Left renal cortex interstitium (tissue), 4 donors: ENCODE measurements at places on chromosomes 16 and 17. TPM values are rescaled to one million over a fixed set of nuclear protein-coding genes. Genes with fewer than 3 reads are reported as not detected.

DNA sequence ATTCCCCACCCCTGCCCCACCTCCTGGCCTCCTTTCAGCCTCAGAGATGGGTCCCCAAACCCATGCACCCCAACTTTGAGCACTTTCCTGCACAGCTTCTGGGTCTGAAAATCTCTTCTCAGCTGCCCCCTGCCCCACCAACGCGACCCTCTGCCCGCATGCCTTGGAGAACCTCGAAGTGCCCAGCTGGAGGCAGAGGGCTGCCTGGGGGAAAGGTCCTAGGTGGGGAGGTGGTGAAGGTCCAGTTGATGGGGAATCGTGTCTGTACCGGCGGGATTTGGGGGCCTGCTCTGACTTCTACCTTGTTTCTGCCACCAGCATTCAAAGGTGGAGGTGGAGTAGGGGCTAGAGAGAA, 1.3 kb downstream of the NKD1 start:
- no peak for DNase-seq

- no peak for DNase-seq
Observed at GRCh38 chr17:49201481-49201927, 8.9 kb downstream of the GNGT2 start.

DNA sequence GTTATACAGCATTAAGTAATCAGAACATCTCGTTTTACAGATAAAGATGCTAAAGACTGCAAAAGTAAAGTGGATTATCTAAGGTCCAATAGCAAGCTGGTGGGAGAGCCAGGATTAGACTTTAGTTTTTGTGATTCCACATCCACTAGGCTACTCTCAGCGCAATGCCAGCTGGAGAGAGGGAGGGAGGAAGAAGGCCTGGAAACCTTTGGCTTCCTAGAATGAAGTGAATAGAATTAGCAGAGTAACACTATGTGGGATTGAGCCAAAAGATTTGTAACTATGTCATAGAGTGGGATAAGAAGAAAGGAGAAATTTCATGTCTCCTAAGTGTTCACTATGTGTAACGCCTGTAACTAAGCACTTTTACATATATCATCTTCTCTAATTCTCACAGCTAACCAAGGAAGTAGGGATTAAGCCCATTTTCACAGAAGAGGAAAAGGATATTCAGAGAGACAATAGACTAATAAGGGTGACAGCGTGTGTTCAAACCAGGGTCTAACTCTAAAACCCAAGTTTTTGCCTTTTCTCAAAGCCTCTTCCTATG, 25.4 kb upstream of the NSRP1 start:
- no peak for DNase-seq

DNA sequence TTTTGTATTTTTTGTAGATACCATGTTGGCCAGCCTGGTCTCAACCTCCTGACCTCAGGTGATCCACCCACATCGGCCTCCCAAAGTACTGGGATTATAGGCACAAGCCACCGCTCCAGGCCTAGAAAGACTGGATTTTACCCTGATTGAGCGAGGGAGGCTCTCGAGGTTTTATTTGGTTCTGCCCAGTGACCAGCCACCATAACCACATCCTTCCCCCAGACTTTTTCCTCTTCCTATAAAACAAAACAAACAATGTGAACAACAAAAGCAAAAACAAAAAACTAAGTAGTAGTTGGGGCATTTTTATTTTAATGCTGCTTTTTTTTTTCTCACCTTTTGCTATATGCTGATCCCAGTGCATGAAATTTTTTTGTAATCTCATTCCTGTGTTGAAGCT, 509.6 kb downstream of the MAF start:
- DNase-seq: no peak

- no peak for DNase-seq
Observed at GRCh38 chr17:43864161-43864984, 17.4 kb downstream of the CD300LG start.

GRCh38 chr16:76583466-76583865, 306.3 kb downstream of the CNTNAP4 start:
- DNase-seq: no peak

Gene CCL4
- polyA plus RNA-seq: 0.62 TPM

Gene C1QTNF8
- polyA plus RNA-seq: not detected

Gene KRTAP3-2
- not detected for polyA plus RNA-seq

Gene CLEC19A
- polyA plus RNA-seq: not detected
